GM23338 (cell line): ENCODE measurements at places on chromosomes 16 and 17. TPM values are rescaled to one million over a fixed set of nuclear protein-coding genes. Genes with fewer than 3 reads are reported as not detected.

- DNase-seq, result no peak
These were observed 3.4 kb upstream of the LLGL2 start for GRCh38 chr17:75521951-75522727.

SLC35G6 gene
- total RNA-seq, result not detected in 2 replicates

GRCh38 chr17:77838748-77839697, 119.5 kb upstream of the TNRC6C start:
- DNase-seq, result no peak

GRCh38 chr17:16936536-16937310, 35.2 kb downstream of the TNFRSF13B start:
- DNase-seq, result no peak

DNA sequence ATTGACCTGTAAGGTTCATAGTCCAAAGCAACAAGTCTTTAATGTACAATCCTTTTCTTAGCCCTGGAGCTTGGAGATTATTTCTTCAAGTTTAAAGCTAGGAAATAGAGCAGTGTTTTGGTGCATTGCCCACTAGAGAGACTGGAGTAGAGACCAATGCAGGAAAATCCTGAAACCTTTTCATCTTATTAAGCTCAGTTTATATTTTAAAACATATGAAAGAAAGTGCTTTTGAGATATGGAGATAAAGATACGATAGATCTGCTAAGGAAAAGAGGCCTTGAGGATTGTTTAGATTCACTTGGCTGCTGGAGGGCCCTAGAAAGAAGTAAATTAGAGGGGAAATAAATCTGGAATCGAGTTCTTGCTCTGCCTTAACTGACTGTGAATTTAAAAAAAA, 212.0 kb downstream of the GRIN2A start:
- no peak for DNase-seq

GRCh38 chr17:75191584-75191983, 8.8 kb upstream of the SUMO2 start:
- DNase-seq, result no peak
